ENCODE measurements at places on chromosomes 13 and 19.

- no peaks in the 10 kb centered on the region for H3K4me1 ChIP-seq
- H3K27me3 ChIP-seq = no peaks in the 10 kb centered on the region
Observed at GRCh38 chr19:47735131-47735530, 10.2 kb upstream of the NOP53 start.

GRCh38 chr13:100561158-100561499 lies 27.5 kb downstream of the GGACT start:
- no peaks in the 10 kb centered on the region for H3K4me1 ChIP-seq
- no peaks in the 10 kb centered on the region for H3K36me3 ChIP-seq
- no peak overlapping the region for H3K27ac ChIP-seq
- H3K27me3 ChIP-seq = no peaks in the 10 kb centered on the region
- no peak overlapping the region for H3K4me3 ChIP-seq

- no peak overlapping the region for H3K27ac ChIP-seq
- H3K27me3 ChIP-seq = no peaks in the 10 kb centered on the region
- H3K4me3 ChIP-seq = no peak overlapping the region
- H3K4me1 ChIP-seq = peaks cover 9% of the 10 kb centered on the region
Observed at GRCh38 chr13:101925731-101926130, 473.3 kb downstream of the ITGBL1 start.

DNA sequence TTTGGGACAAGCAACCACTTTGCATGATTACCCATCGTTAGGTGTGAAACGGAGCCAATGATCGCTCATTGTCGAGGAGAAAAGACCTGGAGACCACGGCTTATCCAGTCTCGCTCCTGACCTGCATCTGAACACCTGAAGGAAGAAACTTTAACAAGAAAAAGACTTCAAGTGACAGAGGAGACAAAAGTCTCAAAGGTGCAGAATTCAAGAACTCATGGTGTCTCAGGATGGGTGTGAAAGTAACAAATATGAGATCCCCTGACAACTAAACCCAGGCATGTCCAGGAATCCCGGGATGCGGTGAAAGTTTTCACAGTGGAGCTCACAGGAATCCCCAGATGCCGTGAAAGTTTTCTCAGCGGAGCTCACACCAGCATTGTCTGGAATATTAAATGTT lies 6.3 kb upstream of the ATP11A start:
- no peaks in the 10 kb centered on the region for H3K36me3 ChIP-seq
- H3K4me1 ChIP-seq = peaks cover under 1% of the 10 kb centered on the region
- no peak for DNase-seq
- no peaks in the 10 kb centered on the region for H3K27me3 ChIP-seq

- DNase-seq = no peak
- H3K36me3 ChIP-seq = peaks cover 2% of the 10 kb centered on the region
- H3K4me1 ChIP-seq = peaks cover 16% of the 10 kb centered on the region
- H3K4me3 ChIP-seq = peak overlapping the region; percentile 65
- H3K27ac ChIP-seq = peak overlapping the region; percentile 89
- H3K27me3 ChIP-seq = no peaks in the 10 kb centered on the region
Observed at GRCh38 chr19:8513036-8513686, 806 bp downstream of the ZNF414 start.

DNA sequence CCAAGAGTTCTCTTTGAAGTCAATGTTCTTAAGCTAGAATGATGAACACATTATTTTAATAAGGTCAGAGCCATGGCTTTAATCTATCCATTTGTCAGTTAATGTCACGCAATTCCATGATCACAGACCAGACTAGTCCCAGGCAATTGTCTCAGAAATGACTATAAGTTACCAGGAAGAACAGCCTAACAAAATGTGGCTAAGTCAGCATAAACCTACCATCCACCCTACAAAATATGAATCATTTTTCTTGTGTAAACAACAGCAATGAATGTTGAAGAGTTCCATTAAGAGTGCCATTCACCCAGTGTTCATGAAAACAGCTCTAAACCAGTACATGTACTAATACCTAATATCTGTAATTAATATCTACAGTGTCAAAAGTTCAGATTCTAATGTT lies 127.5 kb downstream of the KCTD12 start:
- no peak overlapping the region for H3K27ac ChIP-seq
- no peaks in the 10 kb centered on the region for H3K36me3 ChIP-seq
- DNase-seq = peak; percentile 5
- H3K27me3 ChIP-seq = no peaks in the 10 kb centered on the region

- peak; percentile 69 for DNase-seq
- H3K27me3 ChIP-seq = peaks cover 36% of the 10 kb centered on the region
- H3K27ac ChIP-seq = no peak within 1 kb of the TSS
- no peaks in the 10 kb centered on the region for H3K36me3 ChIP-seq
- H3K4me1 ChIP-seq = no peaks in the 10 kb centered on the region
Observed at GRCh38 chr19:3785938-3786824, at the start of gene MATK. TSS of gene MATK (minus strand) at chr19:3786381. CDS start at chr19:3785135, 1,246 bp downstream.

DNA sequence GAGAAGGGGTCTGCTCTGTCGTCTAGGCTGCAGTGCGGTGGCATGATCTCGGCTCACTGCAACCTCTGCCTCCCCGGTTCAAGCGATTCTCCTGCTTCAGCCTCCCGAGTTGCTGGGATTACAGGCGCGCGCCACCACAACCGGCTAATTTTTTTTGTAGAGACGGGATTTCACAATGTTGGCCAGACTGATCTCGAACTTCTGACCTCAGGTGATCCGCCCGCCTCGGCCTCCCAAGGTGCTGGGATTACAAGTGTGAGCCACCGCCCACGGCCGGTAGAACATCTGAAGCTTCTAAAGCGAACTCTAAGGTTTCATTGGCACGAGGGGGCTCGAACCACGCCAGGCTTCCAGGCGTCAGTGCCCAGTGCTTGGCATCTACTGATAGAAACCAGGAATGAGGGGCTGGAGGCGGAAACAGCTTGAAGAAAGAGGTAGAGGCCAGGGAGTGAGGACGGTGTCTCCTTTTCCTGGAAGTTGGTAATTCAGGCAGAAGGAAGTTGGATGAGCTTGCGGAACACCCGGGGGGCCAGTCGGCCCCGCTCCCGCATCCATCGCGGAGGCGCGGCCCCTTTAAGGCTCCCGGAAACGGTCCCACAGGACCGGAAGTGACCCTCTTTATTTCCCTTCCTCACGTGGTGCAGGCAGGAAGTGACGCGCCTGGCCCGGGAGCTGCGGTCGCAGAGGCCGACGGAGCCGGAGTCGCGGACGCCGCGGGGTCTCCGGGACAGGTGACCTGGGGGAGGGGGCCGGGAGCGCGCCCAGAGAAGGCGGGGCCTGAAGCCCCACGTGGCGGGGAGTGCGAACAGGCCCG lies at the start of gene CCDC9:
TSS of gene CCDC9 (plus strand) at position 647 of the 814 bp plus-strand sequence. CDS start 1,876 bp downstream, outside the sequence.
- DNase-seq = no peak
- H3K4me3 ChIP-seq = peak within 1 kb of the TSS; percentile 72
- peaks cover 13% of the 10 kb centered on the region for H3K4me1 ChIP-seq
- peaks cover 24% of the 10 kb centered on the region for H3K36me3 ChIP-seq
- no peaks in the 10 kb centered on the region for H3K27me3 ChIP-seq

DNA sequence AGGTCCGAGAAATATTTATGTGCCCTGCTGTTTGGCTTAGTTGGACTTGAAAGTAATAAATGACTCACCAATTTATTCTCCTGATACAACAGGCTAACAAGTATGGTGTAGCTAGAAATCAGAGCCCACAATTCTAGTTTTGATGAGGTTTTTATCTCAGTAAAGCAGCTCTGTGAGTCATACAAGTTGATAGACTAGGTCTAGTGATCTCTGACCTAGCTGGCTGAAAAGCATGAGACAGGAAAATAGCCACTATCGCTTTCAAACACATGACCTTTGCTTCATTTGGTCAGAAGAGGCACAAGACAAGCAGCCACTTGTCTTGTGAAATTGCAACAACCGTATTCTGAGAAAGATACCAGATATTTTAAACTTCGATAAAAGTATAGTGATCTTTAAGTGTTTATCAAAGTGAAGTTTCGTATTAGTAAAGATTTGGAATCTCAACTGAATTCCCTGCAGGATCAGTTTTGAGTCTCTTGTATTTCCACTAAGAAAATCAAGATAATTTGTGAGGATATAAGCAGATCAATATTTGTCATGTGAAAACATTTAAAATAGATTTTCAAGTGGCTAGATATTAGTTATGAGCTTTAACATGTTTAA lies 126.7 kb downstream of the MAB21L1 start:
- no peaks in the 10 kb centered on the region for H3K27me3 ChIP-seq
- peaks cover 6% of the 10 kb centered on the region for H3K36me3 ChIP-seq
- no peak overlapping the region for H3K4me3 ChIP-seq
- DNase-seq = no peak
- H3K27ac ChIP-seq = no peak overlapping the region

DNA sequence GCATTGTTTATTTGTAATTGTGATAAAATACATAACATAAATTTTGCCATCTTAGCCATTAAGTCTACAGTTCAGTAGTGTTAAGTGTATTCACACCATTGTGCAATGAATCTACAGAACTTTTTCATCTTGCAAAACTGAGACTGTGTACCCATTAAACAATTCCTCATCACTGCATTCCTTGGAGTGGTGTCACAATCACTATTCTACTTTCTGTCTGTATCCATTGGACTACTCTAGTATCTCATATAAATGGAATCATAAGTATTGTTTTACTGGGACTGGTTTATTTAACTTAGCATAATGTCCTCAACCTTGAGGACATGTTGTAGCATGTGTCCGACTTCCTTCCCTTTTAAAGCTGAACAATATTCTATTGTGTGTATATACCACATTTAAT lies 36.8 kb downstream of the UFM1 start:
- H3K4me1 ChIP-seq = no peaks in the 10 kb centered on the region
- H3K4me3 ChIP-seq = no peak overlapping the region
- no peaks in the 10 kb centered on the region for H3K36me3 ChIP-seq
- H3K27me3 ChIP-seq = no peaks in the 10 kb centered on the region
- H3K27ac ChIP-seq = no peak overlapping the region

DNA sequence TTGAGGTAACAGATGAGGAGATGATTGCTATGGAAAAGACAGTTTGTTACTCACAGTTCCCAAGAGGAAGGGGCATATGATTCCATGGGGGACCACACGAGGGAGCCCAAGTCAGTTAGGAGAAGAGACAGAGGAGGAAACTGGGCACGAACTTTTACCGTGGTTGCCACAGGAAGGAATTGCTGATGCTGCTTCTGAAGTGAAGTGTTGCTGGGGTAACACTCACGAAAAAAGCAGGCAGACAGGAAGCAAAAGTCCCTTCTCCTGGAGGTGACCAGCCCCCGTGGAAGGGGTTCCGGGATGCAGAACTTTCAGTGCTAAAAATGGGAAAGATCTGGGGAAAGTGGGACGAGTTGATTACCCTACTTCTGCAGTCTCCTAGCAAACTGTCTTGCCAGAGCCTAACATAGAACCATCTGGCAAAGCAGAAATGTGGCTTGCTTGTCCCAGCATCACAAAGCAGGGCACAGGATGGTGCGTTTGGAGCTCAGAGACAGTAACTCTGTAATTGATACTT lies 35.4 kb upstream of the MAP3K10 start:
- no peaks in the 10 kb centered on the region for H3K27me3 ChIP-seq
- no peaks in the 10 kb centered on the region for H3K36me3 ChIP-seq
- H3K4me1 ChIP-seq = no peaks in the 10 kb centered on the region
- no peak overlapping the region for H3K27ac ChIP-seq
- no peak for DNase-seq

GRCh38 chr13:46803586-46803985 lies 6.6 kb upstream of the ESD start:
- peak overlapping the region; percentile 66 for H3K27ac ChIP-seq
- no peaks in the 10 kb centered on the region for H3K4me1 ChIP-seq
- H3K4me3 ChIP-seq = no peak overlapping the region

- no peak overlapping the region for H3K27ac ChIP-seq
- H3K4me1 ChIP-seq = peaks cover 8% of the 10 kb centered on the region
- no peaks in the 10 kb centered on the region for H3K27me3 ChIP-seq
- no peak for DNase-seq
Observed at GRCh38 chr19:18289471-18290301, 8.3 kb upstream of the JUND start.

- H3K27ac ChIP-seq = no peak overlapping the region
- no peak overlapping the region for H3K4me3 ChIP-seq
- DNase-seq = no peak
- no peaks in the 10 kb centered on the region for H3K36me3 ChIP-seq
Observed at GRCh38 chr13:51825165-51825592, 19.8 kb downstream of the TMEM272 start.

DNA sequence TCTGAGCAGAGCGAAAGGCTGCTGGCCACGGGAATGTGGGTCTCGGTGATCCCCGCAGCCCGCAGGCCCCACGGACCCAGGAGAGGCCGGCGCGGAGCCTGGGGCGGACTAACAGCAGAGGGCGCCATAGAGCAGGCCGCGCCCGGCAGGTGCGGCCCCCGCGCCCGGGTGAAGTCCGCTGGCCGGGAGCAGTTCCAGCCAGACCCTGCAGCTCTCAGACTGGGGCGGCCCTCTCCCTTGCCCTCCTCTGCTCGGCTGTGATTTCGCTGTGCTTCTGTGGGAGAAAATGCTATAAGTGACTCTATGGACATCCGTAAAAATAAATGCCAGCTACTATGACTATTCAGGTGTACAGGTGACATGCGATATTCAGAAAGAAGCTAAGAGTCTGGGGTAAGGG lies 37.7 kb downstream of the GSX1 start:
- DNase-seq = peak; percentile 86
- H3K27ac ChIP-seq = no peak overlapping the region
- peak overlapping the region; percentile 29 for H3K4me3 ChIP-seq
- H3K27me3 ChIP-seq = peaks cover 48% of the 10 kb centered on the region

GRCh38 chr13:23770428-23770827 lies 118.8 kb downstream of the MIPEP start:
- no peak overlapping the region for H3K27ac ChIP-seq
- H3K36me3 ChIP-seq = no peaks in the 10 kb centered on the region
- DNase-seq = no peak
- H3K27me3 ChIP-seq = no peaks in the 10 kb centered on the region

DNA sequence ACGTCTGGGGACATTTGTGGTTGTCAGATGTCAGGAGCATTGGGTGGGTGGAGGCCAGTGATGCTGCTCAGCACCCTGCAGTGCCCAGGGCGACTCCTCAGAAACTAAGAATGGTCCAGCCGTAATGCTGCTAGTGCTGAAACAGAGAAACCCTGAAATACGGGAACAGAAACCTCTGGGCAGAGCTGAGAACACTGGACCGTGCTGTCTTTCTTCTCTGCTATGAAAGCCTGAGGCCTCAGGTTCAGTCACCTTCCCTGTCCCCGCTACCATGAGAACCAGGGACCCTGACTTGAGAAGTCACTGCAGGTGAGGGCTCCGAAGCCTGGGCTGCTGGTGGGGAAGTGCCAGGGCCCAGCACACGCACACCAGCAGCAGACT lies 13.4 kb downstream of the CAPS start:
- H3K27me3 ChIP-seq = no peaks in the 10 kb centered on the region
- no peaks in the 10 kb centered on the region for H3K4me1 ChIP-seq
- peak overlapping the region; percentile 96 for H3K27ac ChIP-seq
- H3K36me3 ChIP-seq = peaks cover 20% of the 10 kb centered on the region
- H3K4me3 ChIP-seq = no peak overlapping the region

GRCh38 chr13:28468023-28468915 lies 26.7 kb downstream of the FLT1 start:
- DNase-seq = no peak
- H3K4me1 ChIP-seq = no peaks in the 10 kb centered on the region
- no peaks in the 10 kb centered on the region for H3K36me3 ChIP-seq
- H3K27me3 ChIP-seq = peaks cover 17% of the 10 kb centered on the region
- no peak overlapping the region for H3K27ac ChIP-seq

GRCh38 chr13:113456116-113456702 lies 2.9 kb upstream of the ADPRHL1 start:
- no peak overlapping the region for H3K27ac ChIP-seq
- no peaks in the 10 kb centered on the region for H3K27me3 ChIP-seq
- DNase-seq = no peak
- H3K4me3 ChIP-seq = no peak overlapping the region

All from SK-N-SH (cell line).